ENCODE measurements at places on chromosomes 6 and 20. TPM values are rescaled to one million over a fixed set of nuclear protein-coding genes. Genes with fewer than 3 reads are reported as not detected.

The C20orf173 gene
- not detected for total RNA-seq

The CALHM4 gene
- total RNA-seq = not detected

GRCh38 chr20:20621195-20621594, 91.2 kb downstream of the RALGAPA2 start:
- DNase-seq = no peak

DNA sequence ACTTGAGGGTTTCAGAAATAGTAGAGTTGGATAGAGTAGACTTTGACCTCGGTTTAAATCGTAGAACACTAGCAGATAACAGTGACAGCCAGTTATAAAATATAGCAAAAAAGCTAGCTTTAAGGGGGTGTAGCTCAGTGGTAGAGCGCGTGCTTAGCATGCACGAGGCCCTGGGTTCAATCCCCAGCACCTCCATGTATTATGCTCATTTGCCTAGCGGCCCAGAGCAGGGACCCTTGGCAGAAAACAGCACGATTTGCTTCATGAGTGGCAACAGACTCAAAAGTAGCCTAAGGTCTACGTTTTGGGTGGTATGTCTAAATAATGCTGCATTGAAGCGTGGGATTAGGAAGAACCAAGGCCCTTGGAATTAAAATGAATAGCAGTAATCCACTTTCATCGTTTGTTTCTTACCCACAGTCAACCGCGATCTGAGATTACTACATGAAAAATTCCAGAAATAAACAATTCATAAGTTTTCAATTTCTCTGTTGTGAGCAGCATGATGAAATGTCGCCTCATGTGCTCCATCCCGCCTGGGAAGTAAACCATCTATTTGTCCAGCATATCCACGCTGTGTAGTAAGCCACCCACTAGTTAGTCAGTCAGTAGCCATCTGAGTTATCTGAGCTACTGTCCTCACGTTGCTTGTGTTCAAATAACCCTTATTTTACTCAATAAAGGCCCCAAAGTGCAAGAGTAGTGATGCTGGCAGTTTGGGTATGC, 184.9 kb downstream of the GPX5 start:
- DNase-seq = no peak

DNA sequence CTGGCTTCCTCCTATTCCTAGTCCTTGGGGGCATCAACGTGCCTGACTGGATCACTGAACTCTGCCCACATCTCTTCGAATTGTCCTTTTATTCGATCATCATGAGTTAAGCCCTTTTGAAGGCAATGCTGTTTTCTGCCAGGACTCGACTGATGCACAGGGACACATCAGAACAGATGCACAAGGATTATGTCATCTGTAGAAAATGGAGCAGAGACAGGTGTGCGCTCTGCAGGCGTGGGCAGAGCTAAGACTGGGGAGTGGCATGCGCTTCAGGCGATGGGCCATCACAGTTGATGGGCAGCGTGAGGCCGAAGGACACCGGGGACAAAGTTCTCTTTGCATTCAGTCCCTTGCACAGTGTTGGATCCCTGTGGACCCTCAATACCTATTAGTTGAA, 13.1 kb downstream of the GABRR1 start:
- DNase-seq = no peak

The SNAP25 gene
- total RNA-seq = 11.3 TPM

- DNase-seq = no peak
These were observed 26.2 kb downstream of the TTBK1 start for GRCh38 chr6:43269273-43270007.

The TNFAIP3 gene
- 125 TPM for total RNA-seq

DNA sequence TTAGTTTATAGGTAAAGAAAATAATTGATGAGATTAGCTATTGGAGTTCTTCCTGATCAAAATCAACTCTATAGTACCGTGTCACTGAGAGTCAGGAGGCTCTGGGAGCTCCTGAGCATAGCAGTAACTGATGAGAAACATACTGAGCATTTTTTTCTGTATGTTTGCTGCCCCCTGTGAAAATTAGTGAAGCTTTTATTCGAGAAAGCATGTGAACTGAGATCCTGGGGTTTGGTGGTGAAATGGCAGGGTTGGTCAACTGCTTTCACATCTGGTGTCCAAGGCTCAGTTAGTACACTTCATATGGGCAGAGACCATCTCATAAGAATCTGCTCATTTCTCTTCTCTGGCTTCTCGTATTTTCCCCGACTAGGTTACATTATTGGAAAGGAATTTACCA, 4.1 kb upstream of the ABT1 start:
- DNase-seq = no peak

GRCh38 chr6:52553158-52553557, 23.7 kb downstream of the TRAM2 start:
- no peak for DNase-seq

DNA sequence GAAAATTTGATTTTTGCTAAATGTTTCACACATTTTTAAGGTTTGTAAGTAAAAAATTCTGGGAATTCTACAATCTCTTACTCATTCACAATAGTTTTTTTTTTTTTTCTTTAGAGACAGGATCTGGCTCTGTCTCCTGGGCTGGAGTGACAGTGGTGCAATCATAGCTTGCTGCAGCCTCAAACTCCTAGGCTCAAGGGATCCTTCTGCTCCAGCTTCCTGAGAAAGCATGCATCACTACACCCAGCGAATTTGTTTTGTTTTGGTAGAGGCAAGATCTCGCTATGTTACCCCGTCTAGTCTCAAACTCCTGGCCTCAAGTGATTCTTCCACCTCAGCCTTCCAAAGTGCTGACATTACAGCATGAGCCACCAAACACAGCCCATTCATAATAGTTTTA, 232.8 kb downstream of the GJA1 start:
- no peak for DNase-seq

GRCh38 chr6:624979-625378, 31.9 kb downstream of the HUS1B start:
- DNase-seq = no peak

DNA sequence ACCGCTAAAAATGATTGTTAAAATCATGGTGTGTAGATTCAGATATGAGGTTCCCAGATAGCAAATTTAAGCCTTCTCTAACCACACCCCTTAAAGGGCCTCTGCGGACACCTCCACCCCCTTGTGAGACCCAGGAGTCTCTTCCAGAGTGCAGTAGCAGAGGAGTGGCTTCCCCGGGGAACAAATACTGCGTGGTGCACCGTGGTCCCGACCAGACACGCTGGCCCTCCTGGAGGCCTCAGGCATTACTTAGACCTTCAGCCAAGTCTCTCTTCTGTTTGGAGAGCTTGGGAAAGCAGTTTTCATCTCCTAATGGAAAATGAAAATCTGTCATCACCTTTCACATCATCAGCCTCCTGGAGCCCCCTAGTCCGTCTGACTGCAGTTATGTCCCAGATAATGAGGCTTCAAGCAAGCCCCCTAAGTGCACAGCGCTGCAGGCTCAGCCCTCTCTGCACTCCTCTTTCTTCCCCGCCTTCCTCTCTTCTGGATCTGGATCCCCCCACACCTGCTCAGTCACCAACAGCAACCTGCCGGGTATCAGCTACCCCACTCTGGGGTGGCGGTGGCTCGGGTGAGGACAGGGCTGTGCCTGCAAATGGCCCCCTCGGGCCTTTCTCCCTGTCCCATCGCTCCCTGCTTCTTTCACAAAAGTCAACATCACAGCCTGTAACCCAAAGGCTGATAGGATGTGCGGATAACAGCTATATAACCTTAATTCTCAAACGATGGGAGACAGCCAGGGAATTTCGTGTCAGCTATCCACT, 58.8 kb upstream of the TAGAP start:
- DNase-seq = no peak

DNA sequence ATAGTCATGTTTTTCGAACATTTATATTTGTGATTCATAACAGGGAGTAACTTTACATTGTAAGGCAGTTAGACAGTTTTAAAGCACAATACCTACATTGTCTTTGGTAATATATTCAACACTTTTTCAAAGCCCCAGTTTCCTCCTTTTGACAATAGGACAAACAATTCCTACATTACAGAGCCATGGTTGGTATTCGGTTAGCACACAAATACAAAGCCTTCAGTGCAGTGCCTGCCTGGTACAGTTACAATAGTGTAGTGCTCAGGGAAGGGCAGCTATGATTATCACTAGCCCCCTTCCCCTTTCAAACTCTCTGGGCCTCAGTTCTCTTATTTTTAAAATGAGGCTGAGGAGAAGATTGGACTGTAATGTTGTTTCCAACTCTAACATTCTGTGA, 207.8 kb downstream of the TPBG start:
- no peak for DNase-seq

The TRAPPC3L gene
- not detected for total RNA-seq

The TMEM170B gene
- 5.9 TPM for total RNA-seq

DNA sequence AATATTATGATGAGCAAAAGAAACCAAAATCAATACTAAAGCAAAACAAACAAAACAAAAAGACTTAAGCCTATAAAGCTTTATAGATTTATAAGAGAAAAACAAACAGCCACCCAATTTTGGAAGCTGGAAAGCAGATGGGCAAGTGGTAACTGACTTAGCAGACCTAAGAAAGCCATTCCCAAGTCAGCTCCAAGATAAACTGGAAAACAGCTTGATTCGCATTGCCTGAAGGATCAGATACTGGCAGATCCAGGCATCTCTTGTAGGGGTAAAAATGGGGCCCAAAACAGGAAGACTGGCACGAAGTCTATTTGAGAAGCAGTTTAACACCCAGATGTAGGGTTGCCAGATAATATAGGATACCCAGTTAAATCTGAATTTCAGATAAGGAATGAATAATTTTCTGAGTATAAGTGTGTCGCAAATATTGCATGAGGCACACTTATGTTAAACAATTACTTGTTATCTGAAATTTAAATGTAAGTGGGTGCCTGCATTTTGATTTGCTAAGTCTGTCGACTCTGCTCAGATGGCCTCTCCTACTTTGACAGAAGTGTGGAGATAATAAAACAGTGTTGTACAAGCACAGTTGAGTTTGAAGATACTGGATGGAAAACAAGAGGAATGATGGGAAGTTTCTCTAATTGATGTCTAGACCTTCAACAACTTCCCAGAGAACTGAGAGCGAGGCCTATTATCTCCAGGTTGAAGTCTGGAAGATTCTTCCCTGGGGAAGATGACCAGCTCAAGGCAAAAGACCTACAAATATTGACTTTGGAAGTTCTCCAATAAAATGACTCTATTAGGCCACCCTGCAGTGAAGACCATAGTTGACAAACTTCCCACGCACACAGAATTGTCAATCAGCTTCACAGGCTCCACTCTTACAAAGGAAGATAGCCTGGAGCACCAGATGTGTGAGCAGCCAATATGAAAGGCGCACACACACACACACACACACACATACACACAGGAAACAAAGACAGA, 113.4 kb downstream of the FAM50B start:
- no peak for DNase-seq

GRCh38 chr6:16624636-16625290, 136.5 kb downstream of the ATXN1 start:
- DNase-seq = no peak

The SPATA2 gene
- 6.3 TPM for total RNA-seq

GRCh38 chr6:12595161-12595811, 121.3 kb upstream of the PHACTR1 start:
- DNase-seq = no peak

DNA sequence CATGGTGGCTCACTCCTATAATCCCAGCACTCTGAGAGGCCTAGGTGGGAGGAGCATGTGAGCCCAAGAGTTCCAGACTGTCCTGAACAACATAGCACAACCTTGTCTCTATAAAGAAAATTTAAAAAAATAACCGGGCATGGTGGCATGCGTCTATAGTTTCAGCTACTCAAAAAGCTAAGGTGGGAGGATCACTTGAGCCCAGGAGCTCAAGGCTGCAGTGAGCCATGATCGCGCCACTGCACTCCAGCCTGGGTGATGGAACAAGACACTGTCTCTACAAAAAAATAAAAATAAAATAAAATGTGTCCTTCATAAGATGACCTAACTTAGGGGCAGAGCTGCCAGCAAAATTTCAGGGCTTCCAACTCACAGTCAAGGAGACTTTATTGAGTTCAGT, 12.6 kb downstream of the ID4 start:
- no peak for DNase-seq

DNA sequence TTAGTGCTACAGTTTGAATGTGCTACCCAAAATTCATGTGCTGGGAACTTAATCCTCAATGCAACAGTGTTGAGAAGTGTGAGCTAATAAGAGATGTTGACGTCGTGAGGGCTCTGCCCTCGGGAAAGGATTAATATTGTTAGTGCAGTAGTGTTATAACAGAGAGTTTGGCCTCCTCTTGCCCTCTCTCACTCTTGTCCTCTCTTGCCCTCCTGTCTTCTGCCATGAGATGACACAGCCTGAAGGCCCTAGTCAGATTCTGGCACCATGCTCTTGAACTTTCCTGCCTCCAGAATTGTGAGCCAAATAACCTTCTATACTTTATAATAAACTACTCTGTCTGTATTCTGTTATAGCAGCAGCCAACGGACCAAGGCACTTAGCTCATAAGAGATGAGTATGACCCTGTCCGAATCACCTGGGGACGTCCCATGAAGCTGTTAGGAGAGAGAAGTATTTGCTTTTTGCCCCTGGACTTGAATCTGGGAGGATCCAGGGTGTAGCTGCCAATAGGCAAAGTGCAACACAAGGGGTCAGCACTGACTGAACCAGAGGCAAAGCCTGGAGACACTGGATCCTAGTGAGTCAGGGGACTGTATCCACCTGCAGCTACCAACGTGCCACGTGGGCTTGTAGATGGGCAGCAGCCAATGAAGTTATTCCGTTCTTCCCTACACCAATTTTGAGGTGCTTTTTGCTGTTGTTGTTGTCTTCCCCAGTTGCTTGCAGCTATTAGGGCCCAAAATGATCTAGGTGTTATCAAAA, 233.7 kb downstream of the THBS2 start:
- DNase-seq = no peak

DNA sequence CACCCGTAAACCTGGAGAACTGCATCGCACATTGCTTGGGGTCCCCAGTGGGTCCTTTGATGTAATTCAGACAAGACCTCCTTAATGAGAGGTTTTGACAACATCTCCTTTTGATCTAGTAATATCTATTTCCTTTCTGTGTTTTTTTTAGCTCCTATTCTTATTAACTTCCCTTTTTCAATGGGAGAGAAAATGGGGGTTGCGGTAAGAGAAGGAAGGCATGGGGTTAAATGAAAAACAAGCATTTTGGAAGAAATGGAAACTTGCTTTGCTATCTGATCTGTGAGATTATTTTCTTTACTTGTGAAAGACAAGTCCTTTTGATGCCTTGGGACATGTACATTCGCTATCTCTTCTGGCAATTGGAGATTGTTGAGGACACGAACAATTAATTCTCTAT, 418.6 kb upstream of the MAN1A1 start:
- DNase-seq = no peak

DNA sequence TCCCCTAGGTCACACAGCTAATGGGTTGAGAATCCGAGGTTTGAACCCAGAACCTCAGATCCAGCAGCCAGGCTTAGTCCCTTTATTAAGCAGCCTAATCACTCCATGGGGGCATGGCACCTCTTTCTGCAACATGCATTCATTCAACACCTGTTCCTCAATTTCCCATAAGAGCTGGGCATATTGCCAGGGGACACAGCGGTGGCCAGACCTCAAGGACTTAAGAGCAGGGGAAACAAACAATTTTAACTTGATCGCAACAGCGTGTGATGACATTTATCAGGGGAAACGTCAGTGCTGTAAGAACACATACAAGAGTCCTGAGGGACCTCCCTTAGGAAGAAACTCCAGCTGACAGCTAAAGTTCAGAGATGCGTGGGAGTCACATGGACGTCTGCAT, 267.4 kb upstream of the CDH4 start:
- no peak for DNase-seq
